ENCODE measurements at places on chromosomes 1 and 21.

DNA sequence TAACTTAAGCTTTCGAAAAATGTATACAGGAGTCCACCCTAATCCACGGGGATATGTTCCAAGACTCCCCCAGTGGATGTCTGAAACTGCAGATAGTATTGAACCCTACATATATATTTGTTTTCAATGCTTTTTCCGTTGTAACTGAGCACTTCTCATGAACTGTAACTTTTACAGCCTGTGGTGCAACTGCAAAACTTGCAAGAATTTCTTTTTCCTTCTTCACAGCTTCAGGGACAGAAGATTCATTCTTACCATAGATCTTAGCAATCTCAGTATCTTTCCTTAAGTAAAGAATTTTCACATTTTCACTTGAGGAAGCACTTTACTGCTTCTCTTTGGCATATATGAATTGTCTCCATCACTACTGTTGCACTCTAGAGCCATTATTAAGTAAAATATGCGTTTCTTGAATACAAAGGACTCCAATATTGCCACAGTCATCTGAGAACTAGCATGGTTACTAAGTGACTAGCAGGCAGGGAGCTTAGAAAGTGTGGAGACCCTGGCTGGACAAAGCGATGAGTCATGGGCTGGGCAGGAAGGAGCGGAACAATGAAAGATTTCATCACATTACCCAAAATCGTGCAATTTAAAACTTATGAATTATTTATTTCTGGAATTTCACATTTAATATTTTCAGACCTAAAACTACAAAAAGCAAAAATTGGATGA lies 14.1 kb downstream of the DPYD start:
- DNase-seq = peak; percentile 80

GRCh38 chr21:40837456-40837855 lies 9.5 kb downstream of the DSCAM start:
- DNase-seq = no peak

DNA sequence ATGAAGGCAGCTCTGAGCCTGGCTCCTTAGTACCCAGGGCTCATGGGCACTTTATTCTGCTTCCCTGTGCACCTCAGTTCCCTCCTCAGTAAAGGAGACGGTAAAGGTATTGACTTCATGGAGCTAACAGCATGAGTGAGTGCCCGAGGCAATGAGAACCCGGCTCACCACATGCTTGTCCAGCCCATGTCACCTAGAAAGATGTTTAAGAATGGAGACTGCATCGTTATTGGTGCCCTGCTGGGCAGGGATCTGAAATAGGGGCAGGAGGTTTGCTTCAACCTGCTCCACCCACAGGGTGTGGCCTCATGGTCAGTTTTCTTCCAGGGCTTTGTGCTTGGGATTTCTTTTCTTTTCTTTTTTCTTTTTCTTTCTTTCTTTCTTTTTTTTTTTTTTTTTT lies 7.0 kb upstream of the KCNE1 start:
- DNase-seq = no peak

GRCh38 chr1:196856053-196856452 lies 31.8 kb upstream of the CFHR4 start:
- DNase-seq = no peak

GRCh38 chr21:14480411-14481031 lies 65.6 kb downstream of the SAMSN1 start:
- DNase-seq = no peak

Data from RWPE2 (cell line).